ENCODE measurements at places on chromosomes 4 and X. TPM values are rescaled to one million over a fixed set of nuclear protein-coding genes. Genes with fewer than 3 reads are reported as not detected.

SHROOM4 gene
- 1.7 TPM for total RNA-seq

DCLK2 gene
- 0.40 TPM for total RNA-seq

GUCY1A1 gene
- 2.5 TPM for total RNA-seq

CLDN2 gene
- total RNA-seq, result not detected

TRIM75 gene
- total RNA-seq, result not detected

HPSE gene
- total RNA-seq, result 15.4 TPM

DNA sequence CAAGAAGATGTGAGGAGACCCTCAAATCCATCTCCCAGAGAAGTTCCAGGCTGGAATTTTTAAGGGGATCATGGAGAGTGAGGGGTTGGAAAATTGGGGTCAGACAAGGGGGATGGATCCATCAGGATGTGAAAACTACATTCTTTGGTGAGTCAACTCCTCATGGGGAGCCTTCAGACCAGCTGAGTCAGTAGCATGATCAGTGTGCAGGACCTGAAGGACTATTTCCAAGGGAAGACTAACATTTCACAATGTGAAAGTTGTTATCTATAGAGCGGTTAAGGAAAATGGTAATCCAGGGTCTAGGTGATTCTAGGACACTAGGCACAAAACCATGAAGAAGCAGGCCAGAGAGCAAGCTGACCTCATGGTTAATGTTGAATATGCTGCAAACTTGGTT is 38.6 kb upstream of the CEP135 start:
- ATAC-seq, result no peak

DNA sequence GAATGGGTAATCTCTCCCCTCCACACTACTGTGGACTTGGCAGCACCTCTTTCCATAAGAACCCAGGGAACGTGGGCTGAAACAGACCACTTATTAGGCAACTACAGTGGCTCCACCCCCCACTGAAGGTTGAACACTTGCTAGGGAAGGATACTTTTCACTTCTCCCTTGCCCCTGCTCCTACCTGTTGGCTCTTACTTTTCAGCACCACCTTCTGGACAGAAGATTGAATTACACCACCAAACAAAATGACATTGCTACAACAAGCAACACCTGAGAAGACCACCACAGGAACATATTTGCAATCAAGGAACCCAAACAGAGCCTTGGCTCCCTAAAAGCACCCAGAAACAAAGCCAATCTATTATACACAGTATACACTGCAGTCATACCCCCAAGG is 132.1 kb upstream of the CXCL13 start:
- no peak for ATAC-seq

GRCh38 chr4:101420661-101421060 is 73.3 kb upstream of the PPP3CA start:
- no peak for ATAC-seq

DNA sequence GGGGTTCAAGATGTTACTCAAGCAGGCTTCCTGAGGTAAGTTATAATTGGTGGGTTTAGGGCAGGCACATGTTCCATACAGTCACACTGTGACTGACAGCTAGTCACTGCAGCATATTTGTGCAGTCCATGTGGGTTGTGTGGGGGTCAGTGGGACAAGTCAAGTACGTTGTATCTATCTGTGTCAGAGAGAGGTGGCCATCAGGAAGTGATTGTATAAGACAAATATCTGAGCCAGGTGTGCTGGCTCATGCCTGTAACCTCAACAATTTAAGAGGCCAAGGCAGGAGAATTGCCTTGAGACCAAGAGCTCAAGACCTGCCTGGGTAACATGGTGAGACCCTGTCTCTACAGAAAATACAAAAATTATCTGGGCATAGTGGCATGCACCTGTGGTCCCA is 509.3 kb downstream of the CENPC start:
- no peak for ATAC-seq

- no peak for ATAC-seq
Measured at GRCh38 chrX:38277802-38278201, 49.5 kb downstream of the RPGR start.

DNA sequence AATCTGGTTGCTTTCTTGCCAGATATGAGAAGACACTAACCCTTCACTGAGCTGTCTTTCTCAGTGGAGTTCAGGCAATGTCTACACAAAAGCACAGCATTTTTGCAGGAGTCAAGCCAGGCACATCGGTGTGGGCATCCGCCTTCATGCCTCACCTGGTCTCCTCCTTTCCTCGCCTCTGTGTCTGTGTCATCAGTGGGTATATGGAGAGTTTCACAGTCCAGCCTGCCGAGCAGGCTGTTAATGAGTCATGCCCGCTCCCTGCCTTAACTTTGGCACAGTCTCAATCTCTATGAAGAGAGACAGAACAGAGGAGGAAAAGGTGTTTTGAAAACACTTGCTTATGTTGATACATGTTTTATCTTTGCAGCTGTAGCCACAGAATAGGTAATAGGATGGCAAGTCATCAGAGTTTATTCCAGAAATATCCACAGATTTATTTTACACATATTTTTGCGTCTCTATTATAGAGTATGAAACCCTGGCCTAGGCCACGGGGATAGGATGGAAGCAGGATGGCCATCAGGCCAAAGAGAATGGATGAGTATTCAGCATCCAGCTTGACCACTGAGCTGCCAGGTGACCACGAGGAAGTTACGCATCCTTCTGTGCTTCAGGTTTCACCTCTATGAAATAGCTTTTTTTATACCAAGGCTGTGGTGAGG is 32.8 kb upstream of the MAML3 start:
- peak; percentile 99 for ATAC-seq

Measured in esophagus mucosa (tissue), 1 donor.